Putamen (tissue), 1 donor: ENCODE measurements at places on chromosomes 3 and 15.

DNA sequence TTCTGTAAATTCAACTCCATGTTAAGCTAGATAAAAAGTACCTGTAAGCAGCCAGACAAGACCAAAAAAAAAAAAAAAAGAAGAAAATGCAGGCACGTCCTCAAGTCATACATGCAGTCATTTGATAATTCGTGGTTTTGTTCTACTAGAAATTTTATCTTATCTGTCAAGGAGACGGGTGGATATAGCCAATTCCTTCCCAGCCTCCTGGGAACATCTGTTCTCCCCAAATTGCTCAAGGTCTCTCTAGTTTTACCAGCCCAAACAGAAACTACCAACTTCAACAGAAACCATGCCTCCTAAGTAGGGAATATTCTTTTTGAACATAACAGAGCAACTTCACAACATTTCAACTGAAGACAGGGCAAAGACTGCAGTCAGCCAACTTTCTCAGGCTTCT lies 19.5 kb downstream of the RYK start:
- no peak for DNase-seq

DNA sequence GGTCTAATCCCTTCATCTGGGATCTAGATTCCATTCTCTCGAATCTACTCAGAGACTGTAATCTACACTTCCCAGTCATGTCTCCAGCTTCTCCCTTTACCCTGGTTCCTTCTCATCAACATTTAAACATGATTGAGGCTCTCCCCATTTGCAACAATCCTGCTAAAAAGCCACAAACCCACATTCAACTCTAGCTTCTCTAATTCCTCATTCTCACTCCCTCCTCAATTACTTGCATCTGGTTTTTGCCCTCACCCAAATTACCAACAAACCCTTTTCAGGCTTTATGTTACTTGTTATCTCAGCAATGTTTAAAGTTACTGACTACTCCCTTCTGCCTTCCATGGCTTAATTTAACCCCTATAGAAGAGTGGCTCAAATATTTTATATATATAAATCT lies 11.5 kb downstream of the ETFA start:
- DNase-seq = no peak

GRCh38 chr3:72082186-72082715 lies 297.3 kb upstream of the PROK2 start:
- no peak for DNase-seq

DNA sequence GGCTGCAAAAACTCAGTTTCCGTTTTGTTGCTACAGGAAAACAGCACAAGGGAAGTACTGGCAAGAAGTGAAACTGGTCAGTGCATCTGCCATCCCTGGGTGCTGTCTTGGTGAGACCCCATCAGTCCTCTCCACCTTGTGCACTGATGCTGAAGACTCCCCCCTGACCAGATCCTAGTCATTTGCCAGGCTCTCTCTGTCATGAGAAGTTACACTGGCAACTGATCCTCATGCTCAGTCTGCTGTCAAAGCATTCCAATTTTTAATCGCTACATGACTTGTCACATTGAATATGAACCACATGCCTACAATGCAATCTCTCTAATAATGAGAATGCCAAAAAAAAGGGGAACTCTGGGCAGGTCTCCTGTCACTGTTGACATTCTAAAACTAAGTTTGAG lies 296.5 kb downstream of the ZIC1 start:
- DNase-seq = peak; percentile 14

DNA sequence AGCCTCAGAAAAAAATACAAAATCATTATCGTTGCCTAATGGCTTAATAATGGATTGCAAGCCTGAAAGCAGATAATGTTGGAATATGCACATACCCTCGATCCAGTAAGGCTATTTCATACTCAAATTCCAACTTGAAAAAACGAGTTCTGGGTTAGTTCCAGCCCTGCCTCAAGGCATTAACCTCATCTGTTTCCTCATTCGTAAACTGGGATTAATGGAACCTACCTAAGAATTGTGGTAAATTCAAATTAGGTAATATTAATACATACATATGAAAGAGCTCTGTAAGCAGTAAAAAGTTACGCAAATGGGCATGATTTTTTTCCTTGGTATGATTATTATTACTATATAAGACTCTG lies 107.5 kb downstream of the SRGAP3 start:
- no peak for DNase-seq

DNA sequence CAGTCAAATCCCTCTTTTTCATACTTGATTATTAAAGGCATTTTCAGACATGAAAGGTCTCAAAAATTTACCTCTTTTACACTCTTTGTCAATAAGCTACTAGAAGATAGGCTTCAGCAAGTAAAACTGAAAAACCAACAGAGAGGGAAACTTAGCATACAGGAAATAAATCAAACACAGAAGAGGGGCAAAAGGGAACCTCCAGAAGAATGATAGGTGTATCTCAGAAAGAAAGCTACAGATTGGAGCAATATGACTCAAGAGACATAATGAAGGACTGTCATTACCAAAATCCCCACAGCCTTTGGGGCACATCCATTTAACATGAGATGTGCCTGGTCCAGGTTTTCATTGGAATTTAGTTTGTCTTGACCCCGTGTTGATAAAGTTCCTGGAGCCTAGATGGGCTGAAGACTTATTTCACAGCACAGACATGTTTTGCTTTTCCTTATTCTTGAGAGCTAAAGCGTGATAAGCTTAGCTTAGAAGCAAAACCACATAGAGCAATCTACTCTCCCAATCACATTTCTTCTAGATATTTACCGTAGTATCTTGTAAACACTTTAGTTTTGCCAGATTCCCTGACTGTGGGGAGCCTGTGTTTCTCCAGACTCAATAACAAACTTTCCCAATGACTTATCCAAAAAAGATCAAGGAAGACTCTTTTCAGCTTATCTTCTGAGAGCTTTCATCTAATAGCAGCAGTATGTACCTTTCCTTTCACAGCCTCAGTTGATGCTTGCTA lies 11.7 kb downstream of the LRRFIP2 start:
- no peak for DNase-seq

- DNase-seq = no peak
Observed at GRCh38 chr15:77493324-77493907, 72.7 kb downstream of the HMG20A start.

DNA sequence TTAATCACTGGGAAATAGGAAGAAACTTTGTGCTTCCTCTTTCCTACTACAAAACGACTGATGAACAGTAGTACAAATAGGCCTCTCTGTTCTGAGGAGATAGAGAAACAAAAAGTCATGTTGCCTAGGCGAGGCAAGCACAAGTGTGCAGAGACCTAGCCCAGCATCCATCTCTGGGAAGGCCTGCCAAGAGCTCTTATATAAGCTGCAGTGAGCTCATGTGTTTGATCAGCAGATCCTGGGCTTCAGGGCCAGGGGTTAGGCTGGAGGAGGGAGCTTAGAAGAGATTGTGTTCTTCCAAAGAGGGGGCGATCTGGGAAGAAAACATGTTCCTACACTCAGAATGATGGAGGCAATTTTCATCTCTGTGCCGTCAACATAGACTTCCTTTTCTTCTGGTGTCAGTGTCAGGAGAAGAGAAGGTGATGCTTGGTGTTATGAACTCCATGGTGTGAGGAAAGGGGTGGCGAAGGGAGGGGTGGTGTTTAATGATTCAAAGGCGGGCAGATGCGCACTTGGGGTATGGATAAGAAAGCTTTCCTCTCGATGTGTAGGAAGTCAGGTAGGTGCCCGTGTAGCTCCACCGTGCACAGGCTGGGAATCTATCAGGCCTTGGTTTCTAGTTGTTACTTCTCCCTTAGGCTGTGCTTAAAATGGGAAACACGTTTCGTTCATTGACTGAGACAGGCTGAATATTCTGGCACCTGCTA lies 29.5 kb upstream of the ETV5 start:
- no peak for DNase-seq

- DNase-seq = no peak
Observed at GRCh38 chr3:59970376-59970775, 920.6 kb upstream of the CFAP20DC start.

DNA sequence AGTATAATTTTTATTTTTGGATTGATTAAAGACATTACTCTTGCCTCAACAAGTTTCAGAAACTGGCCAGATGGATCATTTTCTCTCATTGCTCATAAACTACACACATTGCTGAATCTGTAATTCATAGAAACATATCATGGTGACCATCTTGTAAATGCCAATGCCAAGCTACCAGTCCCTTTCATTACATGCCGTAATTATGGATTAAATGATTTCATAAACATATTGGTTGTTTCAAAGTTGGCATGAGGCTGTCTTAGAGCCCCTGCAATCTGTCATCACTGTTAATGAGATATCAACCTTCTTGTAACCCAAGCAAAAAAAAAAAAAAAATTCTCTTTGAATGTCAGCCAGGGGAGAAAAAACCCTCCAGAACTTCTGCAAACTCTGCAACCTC lies 112.2 kb downstream of the DCLK3 start:
- no peak for DNase-seq

- no peak for DNase-seq
Observed at GRCh38 chr3:177107461-177108239, 89.6 kb downstream of the TBL1XR1 start.

- DNase-seq = no peak
Observed at GRCh38 chr3:23923786-23924185, 6.9 kb downstream of the RPL15 start.

GRCh38 chr15:41957021-41957897 lies 15.1 kb downstream of the EHD4 start:
- no peak for DNase-seq

DNA sequence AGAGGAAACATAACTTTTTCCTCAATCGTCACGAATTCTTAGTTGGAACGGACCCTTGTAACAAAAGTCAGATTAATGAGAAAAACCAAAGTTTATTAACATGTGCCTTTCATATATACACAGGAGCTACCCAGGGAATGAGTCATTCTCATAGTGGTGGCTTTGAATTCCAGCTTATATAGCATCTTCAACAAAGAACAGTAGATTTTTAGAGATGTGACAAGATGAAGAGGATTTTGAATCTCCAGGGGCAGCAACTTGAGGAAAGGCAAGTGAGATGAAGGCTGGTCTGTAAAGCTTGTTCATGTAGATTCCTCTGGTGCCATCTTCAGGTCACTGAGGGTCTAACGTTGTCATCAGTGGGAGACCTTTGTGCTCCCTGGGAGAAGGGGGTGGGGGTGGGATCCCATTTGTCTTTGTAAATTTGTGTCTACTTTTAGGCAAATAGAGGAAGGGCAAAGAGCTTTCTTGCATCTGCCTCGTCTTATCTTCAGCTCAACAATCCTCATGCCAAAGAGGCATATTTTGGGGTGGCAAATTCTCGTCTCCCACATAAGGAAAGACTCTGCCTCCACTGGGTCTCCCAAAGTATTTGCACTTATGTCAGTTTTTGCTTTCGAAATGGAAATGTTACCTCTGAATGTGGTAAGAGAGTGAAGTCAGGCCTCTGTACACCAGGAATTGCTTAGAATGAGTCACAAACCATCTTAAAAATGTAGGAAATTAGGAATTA lies 29.5 kb downstream of the CLEC3B start:
- no peak for DNase-seq

- no peak for DNase-seq
Observed at GRCh38 chr15:90677807-90678790, 39.0 kb upstream of the BLM start.

DNA sequence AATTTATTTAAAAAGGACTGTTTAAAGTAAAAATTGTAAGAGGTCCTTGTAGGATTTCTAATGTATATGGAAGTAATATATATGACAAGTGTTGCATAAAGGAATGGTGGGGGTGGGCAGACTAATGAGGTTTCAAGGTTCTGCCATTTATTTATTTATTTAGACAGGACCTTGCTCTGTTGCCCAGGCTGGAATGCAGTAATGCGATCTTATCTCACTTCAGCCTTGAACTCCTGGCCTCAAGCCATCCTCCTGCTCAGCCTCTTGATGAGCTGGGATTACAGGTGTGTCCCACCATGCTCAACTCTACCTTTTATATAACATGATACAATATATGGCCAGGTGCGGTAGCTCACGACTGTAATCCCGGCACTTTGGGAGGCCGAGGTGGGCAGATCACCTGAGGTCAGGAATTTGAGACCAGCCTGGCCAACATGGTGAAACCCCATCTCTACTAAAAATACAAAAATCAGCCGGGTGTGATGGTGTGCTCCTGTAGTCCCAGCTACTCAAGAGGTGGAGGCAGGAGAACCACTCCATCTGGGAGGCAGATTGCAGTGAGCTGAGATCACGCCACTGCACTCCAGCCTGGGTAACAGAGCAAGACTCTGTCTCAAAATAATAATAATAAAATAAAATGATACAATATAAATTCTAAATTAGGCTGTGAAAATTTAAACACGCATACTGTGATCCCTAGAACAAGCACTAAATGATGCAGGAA lies 33.8 kb upstream of the IGF2BP2 start:
- DNase-seq = no peak
